Activated T-helper 1 cell treated with anti-CD3 and anti-CD28 coated beads, Interleukin-12 subunit alpha, Interleukin-12 subunit beta, Interleukin-2, Interleukin-4 antibody, amounts not matched to agents 30 ng/mL and 10 ng/mL and 1 ng/mL, durations not matched to agents 14 hours and 24 hours and 36 hours (primary cell): ENCODE measurements at places on chromosomes 1 and 21. TPM values are rescaled to one million over a fixed set of nuclear protein-coding genes. Genes with fewer than 3 reads are reported as not detected.

GRCh38 chr21:45254460-45254930 is 33.2 kb downstream of the POFUT2 start:
- DNase-seq, result no peak

- no peak for DNase-seq
Measured at GRCh38 chr1:160496334-160496733, 26.7 kb downstream of the SLAMF6 start.

DNA sequence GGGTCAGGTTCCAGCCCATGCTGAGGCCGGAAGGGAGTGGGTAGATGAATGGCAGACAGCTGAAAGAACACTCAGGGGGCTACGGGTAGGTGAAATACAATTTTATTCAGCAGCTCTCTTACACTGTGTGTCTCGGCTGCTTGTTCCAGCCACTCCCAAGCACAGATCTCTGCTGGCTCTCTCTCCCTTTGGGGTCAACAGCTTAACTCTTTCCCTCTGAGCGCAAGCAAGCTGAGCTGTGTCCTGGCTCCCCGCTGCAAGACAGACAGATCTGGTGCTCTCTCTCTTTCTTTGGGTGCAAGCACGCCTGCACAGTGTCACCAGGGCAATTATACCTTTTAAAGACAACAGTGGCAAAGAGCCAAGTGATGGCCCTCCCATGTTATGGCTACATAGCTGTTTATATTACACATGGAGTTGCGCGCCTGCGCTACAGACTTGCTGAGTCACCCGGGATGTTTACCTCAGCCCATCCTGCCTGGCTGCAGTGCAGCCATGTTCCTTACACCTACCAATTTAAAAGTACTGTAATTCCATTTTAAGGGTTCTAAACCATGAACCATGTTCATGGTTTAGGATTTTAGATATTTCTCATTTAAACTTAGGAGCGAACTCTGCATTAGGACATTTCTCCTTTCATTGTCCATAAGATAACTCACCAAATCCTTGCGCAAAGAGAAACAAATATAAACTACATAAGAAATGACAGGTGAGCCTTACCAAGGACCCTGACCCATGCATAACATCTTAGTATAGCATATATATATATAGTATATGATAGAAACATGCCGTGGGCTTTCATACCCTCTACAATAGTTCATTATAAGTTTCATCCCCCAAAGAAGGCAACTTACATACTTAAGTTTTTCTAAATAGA is 396.5 kb downstream of the SMYD3 start:
- no peak for DNase-seq

DNA sequence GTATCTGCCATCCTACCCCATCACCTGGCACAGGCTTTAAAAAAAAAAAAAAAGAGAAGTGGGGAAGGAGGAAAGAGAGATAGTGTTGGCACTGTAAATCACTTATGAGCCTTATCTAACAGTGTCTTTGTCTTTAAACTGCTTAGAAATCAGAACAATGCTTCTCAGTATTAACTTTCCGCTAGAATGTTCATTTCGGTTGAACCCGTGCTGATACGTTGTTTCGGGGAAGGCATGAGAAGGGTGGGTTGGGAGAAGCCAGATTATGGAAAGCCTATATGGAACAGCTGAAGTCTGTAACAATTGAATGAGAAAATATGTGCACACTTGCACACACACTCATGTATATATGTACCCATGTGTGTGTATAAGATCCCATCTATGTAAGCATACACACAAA is 170.8 kb downstream of the GALNT2 start:
- no peak for DNase-seq

DNA sequence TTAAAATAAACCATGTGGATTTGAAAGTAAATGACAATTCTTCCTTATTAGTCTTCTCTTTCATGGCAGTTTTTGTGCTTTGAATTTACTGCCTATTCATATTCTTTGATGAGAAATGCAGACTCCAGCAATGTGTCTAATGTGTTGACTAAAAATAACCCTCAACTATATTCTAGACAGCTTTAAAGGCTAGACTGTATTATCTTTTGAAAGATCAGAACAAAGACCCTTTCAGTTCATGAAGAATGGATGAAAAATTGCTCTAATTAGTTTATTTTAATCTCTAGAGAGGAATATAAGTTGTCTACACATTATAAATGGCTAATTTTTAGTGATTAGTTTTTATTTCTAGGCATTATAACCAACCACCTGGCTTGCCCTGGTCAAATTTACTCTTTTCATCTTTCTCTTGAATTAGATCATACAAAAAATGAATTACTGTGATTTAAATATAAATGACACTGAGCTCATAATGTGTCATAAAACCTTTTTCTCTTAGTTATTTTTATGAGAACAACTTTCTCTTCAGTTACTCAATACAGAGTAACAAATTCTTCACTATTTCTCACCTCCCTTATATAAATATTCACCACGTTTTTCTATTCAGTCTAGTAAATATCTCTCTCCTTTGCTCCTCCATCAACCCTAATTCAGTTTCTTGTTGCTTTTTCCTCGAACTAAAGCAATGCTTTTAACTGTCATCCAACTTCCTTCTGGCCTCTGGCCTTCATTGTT is 428.5 kb upstream of the TMPRSS15 start:
- no peak for DNase-seq

DNA sequence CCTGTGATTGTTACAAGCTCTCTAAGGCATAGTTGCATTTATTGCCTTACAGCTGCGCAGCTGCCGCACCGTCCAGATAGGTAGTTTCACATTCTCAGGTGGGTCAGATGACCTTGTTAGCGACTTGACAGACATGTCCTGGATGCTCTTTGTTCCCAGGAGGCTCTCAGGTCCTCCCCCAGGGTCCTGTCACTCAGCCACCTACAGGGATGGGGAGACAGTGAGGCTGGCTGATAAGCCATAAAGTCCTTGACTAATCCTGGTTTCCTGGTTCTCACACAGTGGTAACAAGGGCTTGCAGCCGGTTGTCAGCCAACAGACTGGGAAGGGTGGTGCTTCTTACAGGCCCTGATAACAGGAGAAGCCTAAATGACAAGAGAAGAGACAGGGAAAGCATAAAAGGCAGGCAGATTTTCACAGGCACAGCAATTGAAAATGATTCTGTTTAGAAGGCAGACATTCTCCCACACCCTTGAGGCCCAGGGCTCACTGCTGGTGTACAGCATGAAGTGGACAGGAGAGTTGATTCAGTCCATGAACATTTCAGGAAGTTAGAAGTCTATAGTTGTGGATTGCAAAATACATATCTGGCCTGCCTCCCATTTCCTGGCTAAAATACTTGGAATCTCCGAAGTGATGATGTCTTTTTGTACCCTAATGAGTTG is 2.9 kb downstream of the ARF1 start:
- no peak for DNase-seq

GRCh38 chr21:21182401-21183010 is 184.3 kb downstream of the NCAM2 start:
- DNase-seq, result no peak

- DNase-seq, result no peak
Measured at GRCh38 chr1:26142159-26142558, 16.7 kb upstream of the FAM110D start.

- DNase-seq, result no peak
Measured at GRCh38 chr1:97331165-97331564, 589.7 kb downstream of the DPYD start.

The ATP5PO gene
- 168 and 176 TPM in 2 replicates for total RNA-seq

GRCh38 chr1:202852163-202852904 is 36.6 kb downstream of the RABIF start:
- no peak for DNase-seq

DNA sequence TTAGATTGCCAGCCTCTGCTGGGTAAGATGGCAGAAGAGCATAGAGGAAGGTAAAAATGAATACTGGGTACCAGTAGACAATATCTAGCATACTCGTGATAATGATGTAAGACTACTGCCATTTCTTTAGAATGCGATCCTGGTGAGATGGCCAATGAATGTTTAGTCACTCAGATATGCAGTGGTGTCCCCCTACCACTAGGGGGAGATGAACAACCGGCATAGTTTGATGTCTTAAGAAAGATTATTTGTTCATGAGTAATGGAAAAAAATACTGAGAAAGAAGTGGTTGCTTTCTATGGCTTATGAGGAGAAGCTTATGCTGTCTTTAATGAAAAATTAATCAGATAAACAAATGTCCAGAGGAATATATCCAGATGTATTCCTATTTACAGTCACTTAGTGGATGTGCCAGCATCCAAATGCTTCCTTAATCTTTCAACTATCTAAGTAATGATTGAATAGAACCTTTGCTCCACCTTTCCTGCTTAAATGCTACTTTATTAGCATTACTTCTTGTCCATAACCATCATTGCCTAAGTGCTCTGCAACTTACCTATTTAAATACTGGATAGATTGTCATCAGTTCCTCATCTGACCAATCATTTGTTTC is 256.6 kb downstream of the ST6GALNAC3 start:
- peak; percentile 4 for DNase-seq

The OPTC gene
- not detected in 2 replicates for total RNA-seq

The HSPA13 gene
- 43.6 and 50.4 TPM in 2 replicates for total RNA-seq

DNA sequence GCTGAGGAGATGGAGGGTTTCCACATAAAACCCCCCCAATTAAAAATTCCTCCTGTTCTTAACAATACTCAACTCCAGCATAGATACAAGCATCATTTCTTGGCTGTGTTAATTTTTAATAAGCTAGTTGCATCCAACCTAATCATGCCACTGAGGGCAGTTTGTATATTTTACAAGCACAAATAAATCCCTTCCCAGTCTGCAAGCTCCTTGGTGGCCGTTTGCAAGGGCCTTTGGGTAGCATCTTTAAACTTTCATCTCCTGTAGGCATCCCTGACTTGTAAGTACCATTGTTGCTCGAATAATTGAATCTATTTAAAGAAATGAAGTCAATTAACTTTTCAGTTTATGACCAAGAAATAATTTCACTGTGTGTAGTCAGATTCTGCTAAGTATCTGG is 103.5 kb upstream of the AJAP1 start:
- no peak for DNase-seq

GRCh38 chr1:100380635-100381034 is 28.3 kb downstream of the CDC14A start:
- no peak for DNase-seq

- DNase-seq, result no peak
Measured at GRCh38 chr21:26089730-26090129, 80.8 kb downstream of the APP start.

The CLCNKB gene
- not detected in 2 replicates for total RNA-seq

DNA sequence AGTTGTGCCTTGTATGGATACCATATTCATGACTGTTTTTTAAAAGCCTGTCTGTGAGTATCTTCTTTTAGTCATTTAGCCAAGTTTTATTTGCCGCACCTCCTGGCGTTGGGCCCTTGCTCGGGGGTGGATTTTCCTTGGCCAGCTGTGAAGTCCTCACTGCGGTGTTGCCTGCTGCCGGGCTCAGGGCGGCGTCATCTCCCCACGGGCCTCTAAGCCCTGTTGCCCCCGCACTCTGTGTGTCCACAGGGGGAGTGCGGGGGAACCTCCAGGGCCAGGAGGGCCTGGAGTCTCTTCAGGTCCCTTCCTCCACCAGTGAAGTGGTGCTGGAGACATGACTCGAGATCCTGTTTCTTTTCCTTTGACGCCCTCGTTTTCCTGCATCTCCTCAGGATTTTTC is 65.8 kb upstream of the DIP2A start:
- DNase-seq, result no peak

- DNase-seq, result no peak
Measured at GRCh38 chr1:189701606-189702005, 776.1 kb downstream of the BRINP3 start.

GRCh38 chr1:61520401-61520800 is 204.5 kb downstream of the TM2D1 start:
- no peak for DNase-seq

The MRPS14 gene
- 29.2 and 29.9 TPM in 2 replicates for total RNA-seq

DNA sequence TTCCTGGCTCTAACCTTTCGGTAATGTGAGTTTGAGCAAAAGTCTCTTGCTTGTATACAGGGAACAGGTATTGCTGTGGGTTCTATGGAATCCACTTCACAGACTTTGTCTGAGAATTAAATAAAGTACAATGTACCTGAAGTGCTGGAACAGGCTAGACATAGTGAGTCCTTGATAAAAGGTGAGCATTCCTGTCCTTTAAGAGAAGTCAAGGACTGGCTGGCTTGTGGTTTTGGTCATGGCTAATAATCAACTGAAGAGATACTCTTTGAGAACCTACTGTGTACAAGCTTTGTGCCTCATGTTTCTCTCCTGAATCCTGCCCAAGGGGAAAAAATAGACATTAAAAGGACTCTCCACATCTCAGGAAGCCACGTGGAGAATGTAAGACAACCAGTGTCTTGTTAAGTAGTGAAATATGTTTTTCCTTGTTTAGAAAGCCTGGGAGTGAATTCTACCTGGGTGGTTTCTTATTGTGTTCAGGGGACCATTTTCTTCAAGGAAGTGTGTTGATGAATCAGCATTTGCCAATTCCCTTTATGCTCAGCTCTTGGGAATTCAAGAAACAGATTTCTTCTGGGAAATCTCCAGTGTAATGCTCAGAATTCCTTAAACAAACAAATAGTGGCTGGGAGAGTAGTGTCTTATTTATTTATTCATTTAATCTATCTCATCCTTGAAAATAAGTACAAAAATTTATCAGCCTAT is 55.2 kb upstream of the PLD5 start:
- DNase-seq, result no peak

DNA sequence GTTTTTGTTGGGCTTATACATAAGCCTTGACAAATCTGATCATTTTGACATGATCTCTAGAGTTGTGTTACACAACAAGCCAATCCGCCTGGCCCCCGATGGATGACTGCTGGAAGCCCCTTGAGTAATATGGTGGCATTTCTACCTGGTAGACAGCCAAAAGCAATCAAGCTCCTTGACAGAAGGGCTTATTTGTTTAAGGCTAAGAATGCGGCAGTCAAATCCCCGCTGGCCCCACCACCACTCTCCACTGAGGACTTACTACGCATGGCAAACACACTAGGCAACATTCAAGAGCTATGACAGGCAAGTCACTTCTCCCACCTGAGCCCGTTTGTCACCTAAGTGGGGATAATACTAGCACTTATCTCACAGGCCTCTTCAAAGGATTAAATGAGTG is 33.4 kb upstream of the C1orf198 start:
- no peak for DNase-seq

The TMEM61 gene
- not detected in 2 replicates for total RNA-seq

DNA sequence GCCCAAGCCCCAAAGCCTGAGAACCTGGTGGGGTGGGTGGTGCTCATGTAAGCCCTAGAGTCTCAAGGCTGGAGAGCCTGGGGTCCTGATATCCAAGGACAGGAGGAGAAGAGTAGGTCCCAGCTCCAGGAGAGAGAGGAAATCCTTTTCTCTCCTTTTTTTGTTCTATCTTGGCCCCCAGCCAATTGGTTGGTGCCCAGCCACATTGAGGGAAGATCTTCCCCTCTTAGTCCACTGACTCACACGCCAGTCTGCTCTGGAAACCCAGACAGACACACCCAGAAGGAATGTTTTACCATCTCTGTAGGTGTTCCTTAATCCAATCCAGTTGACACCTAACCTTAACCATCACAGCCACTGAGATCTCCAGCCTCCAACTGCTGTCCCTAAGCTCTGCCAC is 16.2 kb upstream of the LIN9 start:
- DNase-seq, result no peak

GRCh38 chr1:209884665-209885117 is 53.3 kb upstream of the SYT14 start:
- no peak for DNase-seq

- peak; percentile 57 for DNase-seq
Measured at GRCh38 chr1:235648954-235649367, 623 bp downstream of the GNG4 start.

GRCh38 chr1:15276691-15277446 is 29.8 kb downstream of the FHAD1 start:
- DNase-seq, result no peak
